Activated T-helper 1 cell treated with anti-CD3 and anti-CD28 coated beads, Interleukin-12 subunit alpha, Interleukin-12 subunit beta, Interleukin-2, Interleukin-4 antibody, amounts not matched to agents 30 ng/mL and 10 ng/mL and 1 ng/mL, durations not matched to agents 14 hours and 24 hours and 36 hours (primary cell): ENCODE measurements at places on chromosomes 5 and 9. TPM values are rescaled to one million over a fixed set of nuclear protein-coding genes. Genes with fewer than 3 reads are reported as not detected.

Gene RNF130
- total RNA-seq, result 7.6 and 7.7 TPM in 2 replicates

Gene FBLL1
- total RNA-seq, result 0.13 TPM in 1 of 2 replicates, not detected in the other

Gene PCDHGB4
- total RNA-seq, result 0.18 and 0.27 TPM in 2 replicates

Gene CER1
- total RNA-seq, result not detected in 2 replicates

Gene FCN1
- total RNA-seq, result not detected in 2 replicates

Gene ST8SIA4
- 63.1 and 65.2 TPM in 2 replicates for total RNA-seq

Gene GABRA6
- not detected in 2 replicates for total RNA-seq

Gene STPG3
- total RNA-seq, result 1.2 and 1.8 TPM in 2 replicates

Gene FREM1
- not detected in 2 replicates for total RNA-seq

Gene MCIDAS
- 0.10 TPM in 1 of 2 replicates, not detected in the other for total RNA-seq

Gene TLX3
- total RNA-seq, result not detected in 2 replicates

Gene INSL4
- 0.10 TPM in 1 of 2 replicates, not detected in the other for total RNA-seq

Gene LCN10
- total RNA-seq, result 0.39 and 0.59 TPM in 2 replicates

Gene NR2F1
- total RNA-seq, result not detected in 2 replicates

Gene PCDHGA7
- total RNA-seq, result 0.16 and 0.22 TPM in 2 replicates

DNA sequence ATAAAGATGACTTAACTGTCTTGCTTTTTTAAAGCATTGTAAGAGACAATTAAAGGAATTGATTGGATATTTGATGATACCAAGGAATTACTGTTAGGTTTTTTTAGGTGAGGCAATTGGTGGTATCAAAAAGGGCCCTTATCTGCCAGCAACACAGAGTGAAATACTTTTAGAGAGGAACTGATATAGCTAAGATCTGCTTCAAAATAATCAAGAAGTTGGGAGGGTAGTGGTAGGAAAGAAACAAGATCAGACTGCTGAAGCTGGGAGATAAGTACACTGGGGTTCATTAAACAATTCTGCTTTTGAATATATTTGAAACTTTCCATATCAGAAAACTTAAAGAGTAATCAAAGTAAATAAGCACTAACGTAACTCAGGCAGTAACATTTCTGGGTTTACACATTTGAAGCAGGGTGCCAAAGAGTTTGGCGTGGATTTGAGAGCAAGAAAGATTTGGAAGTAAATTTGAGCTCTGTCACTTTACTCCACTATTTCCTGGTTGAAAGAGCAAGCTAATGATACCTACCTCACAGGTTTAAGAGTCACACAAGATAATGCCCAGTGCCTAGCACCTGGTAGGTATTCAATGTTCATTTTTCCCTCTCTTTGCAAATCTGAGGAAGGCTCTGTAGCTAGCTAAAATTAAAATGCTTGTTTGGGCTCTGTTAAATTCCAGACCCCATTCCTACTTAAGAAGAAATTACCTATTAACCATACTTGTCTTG, 6.9 kb downstream of the ERMP1 start:
- no peaks in the 10 kb centered on the region for H3K27me3 ChIP-seq
- H3K4me1 ChIP-seq, result peaks cover 53% of the 10 kb centered on the region
- H3K27ac ChIP-seq, result no peak overlapping the region
- DNase-seq, result no peak
- H3K36me3 ChIP-seq, result peaks cover 44% of the 10 kb centered on the region

GRCh38 chr5:168656633-168657032, 77.5 kb upstream of the PANK3 start:
- no peaks in the 10 kb centered on the region for H3K36me3 ChIP-seq
- peaks cover 3% of the 10 kb centered on the region for H3K27me3 ChIP-seq
- DNase-seq, result no peak
- no peak overlapping the region for H3K4me3 ChIP-seq
- no peak overlapping the region for H3K27ac ChIP-seq

DNA sequence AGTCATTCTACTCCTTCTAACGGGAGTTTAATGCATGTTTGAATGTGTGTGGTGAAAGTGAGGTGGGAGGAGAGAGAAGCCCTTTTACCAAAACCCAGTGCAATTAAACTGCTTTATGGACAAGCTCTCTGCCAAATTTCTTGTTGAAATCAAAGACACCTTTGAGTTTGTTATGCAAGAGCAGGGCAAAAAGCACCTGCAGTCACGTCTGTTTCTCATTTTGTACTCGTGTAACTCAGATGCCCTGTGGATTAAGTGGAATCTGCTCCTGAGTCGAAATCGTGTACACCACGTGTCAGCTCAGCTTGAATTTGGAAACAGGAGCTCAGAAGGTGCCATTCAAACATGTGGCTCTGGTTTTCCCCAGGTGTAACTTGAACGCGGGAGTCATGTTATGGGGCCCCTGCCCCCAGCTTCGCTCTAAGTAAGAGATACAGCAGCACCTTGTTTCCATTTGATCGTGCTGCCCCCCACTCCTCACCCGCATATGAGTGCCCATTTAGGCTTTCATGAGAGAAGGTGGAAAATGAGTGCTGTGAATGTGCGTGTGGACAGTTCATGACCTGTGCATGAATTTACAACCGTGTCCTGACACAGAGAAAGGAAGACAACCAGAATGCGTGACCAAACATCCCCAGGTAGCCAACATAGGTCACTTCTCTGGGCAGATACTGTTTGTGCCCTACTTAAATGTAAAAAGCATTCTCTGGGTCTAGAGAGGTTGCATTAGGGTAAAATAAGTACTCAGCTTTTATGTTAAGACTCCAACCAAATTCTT, 347.0 kb upstream of the SLC30A5 start:
- no peaks in the 10 kb centered on the region for H3K36me3 ChIP-seq
- no peak overlapping the region for H3K4me3 ChIP-seq
- DNase-seq, result no peak
- H3K27me3 ChIP-seq, result no peaks in the 10 kb centered on the region
- H3K27ac ChIP-seq, result no peak overlapping the region
- H3K4me1 ChIP-seq, result no peaks in the 10 kb centered on the region

GRCh38 chr5:133455676-133456075, 156.7 kb downstream of the FSTL4 start:
- no peak overlapping the region for H3K27ac ChIP-seq
- no peak for DNase-seq
- H3K27me3 ChIP-seq, result peaks cover 22% of the 10 kb centered on the region

- no peak overlapping the region for H3K4me3 ChIP-seq
- H3K27me3 ChIP-seq, result no peaks in the 10 kb centered on the region
- no peak overlapping the region for H3K27ac ChIP-seq
- no peak for DNase-seq
Observed at GRCh38 chr5:3715062-3715461, 119.4 kb downstream of the IRX1 start.

- peaks cover 1% of the 10 kb centered on the region for H3K36me3 ChIP-seq
- no peak for DNase-seq
- H3K27ac ChIP-seq, result no peak overlapping the region
- peaks cover 23% of the 10 kb centered on the region for H3K4me1 ChIP-seq
- no peak overlapping the region for H3K4me3 ChIP-seq
Observed at GRCh38 chr9:135134268-135135022, 47.0 kb downstream of the OLFM1 start.

GRCh38 chr9:137373611-137373980, 49.4 kb downstream of the EXD3 start:
- no peak overlapping the region for H3K27ac ChIP-seq
- H3K4me1 ChIP-seq, result no peaks in the 10 kb centered on the region
- H3K4me3 ChIP-seq, result no peak overlapping the region
- H3K27me3 ChIP-seq, result no peaks in the 10 kb centered on the region

DNA sequence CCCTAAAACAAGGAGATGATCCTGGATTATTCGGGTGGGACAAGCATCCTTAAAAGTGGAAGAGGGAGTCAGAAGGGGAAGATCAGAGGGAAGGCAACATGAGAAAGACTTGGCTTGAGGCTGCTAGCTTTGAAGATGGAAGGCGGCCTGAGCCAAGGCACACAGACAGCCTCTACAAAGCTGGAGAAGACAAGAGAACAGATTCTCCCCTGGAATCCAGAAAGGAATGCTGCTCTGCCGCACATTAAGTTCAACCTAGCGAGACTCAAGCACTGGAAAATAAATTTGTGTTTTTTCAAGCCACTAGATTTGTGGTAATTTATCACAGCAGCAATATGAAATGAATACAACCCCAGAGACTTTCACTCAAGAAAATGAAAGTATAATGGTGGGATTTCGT, 17.9 kb downstream of the SLC36A3 start:
- H3K4me3 ChIP-seq, result no peak overlapping the region
- H3K36me3 ChIP-seq, result no peaks in the 10 kb centered on the region
- DNase-seq, result no peak
- peaks cover 2% of the 10 kb centered on the region for H3K27me3 ChIP-seq

GRCh38 chr5:146345578-146346366, 7.1 kb downstream of the POU4F3 start:
- DNase-seq, result no peak
- peaks cover 4% of the 10 kb centered on the region for H3K4me1 ChIP-seq
- no peak overlapping the region for H3K27ac ChIP-seq
- H3K4me3 ChIP-seq, result no peak overlapping the region
- peaks cover 60% of the 10 kb centered on the region for H3K27me3 ChIP-seq

GRCh38 chr9:21709464-21710058, 92.9 kb upstream of the MTAP start:
- peak; percentile 31 for DNase-seq
- peaks cover 5% of the 10 kb centered on the region for H3K4me1 ChIP-seq
- H3K27ac ChIP-seq, result no peak overlapping the region
- H3K4me3 ChIP-seq, result no peak overlapping the region
- H3K36me3 ChIP-seq, result no peaks in the 10 kb centered on the region

GRCh38 chr5:8060953-8061429, 192.0 kb downstream of the MTRR start:
- no peaks in the 10 kb centered on the region for H3K36me3 ChIP-seq
- H3K4me1 ChIP-seq, result no peaks in the 10 kb centered on the region
- no peak for DNase-seq
- no peak overlapping the region for H3K27ac ChIP-seq

GRCh38 chr9:129495620-129496472, 125.1 kb downstream of the C9orf50 start:
- peaks cover 31% of the 10 kb centered on the region for H3K4me1 ChIP-seq
- H3K4me3 ChIP-seq, result peak overlapping the region; percentile 81
- H3K36me3 ChIP-seq, result peaks cover 34% of the 10 kb centered on the region
- peak; percentile 82 for DNase-seq

DNA sequence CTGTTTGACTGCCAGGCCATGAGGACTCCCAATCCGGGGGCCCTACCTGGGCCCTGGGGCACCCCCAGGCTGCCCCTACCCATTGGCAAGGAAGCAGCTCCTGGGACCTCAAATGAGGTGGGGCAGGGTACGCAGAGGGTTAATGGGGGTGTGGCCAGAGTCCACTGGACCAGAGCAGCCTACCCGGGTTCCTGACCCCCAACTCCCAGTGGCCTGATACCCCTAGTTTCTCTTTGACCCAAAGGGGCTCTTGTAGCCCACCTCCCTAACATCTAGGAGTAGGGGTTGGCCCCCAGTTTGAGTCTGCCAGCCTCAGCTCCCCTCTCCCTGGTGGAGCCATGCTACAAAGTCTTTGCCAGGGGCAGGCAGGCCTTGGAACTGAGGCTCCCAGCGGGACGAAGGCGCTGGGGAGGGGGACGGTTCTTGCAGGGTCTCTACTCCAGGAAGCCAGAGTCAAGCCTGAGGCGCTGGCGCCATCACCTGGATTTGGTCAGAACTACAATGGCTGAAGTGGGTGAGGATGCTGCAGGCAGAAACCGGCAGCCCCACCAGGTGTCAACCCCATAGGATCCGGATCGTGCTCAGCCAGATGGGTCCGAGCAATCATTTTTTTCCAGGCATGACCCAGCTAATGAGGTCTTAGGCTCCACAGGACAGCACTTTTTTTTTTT, 8.4 kb upstream of the CERCAM start:
- peaks cover 44% of the 10 kb centered on the region for H3K27me3 ChIP-seq
- H3K36me3 ChIP-seq, result no peaks in the 10 kb centered on the region
- no peak overlapping the region for H3K27ac ChIP-seq
- peak; percentile 22 for DNase-seq

GRCh38 chr9:105633411-105633810, 28.8 kb upstream of the TAL2 start:
- H3K4me3 ChIP-seq, result no peak overlapping the region
- H3K36me3 ChIP-seq, result peaks cover 9% of the 10 kb centered on the region
- no peaks in the 10 kb centered on the region for H3K27me3 ChIP-seq
- DNase-seq, result no peak
- H3K27ac ChIP-seq, result no peak overlapping the region
- H3K4me1 ChIP-seq, result no peaks in the 10 kb centered on the region

- H3K27me3 ChIP-seq, result no peaks in the 10 kb centered on the region
- no peak overlapping the region for H3K4me3 ChIP-seq
- peaks cover 8% of the 10 kb centered on the region for H3K36me3 ChIP-seq
Observed at GRCh38 chr5:157115502-157115901, 6.7 kb upstream of the HAVCR2 start.

DNA sequence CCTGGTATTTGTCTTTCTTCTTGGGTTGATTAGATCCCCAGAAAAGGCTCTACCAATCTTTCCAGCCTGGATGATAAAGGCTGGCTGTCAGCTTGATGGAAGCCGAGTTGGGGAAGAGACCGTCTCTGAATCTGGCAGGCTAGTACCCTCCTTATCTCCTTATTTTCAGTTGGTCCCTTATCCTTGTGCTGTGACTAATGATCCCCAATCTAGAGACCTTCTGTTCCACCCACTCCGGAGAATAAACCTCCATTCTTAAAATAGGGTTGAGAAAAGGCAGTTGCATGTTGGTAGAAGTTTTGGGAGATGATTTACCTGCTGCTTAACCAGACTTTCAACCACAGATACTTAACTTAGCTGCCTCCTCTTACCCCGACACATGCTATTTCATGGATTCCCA, 52.3 kb downstream of the PRKACG start:
- H3K4me1 ChIP-seq, result peaks cover 12% of the 10 kb centered on the region
- H3K4me3 ChIP-seq, result no peak overlapping the region
- DNase-seq, result no peak

- H3K4me1 ChIP-seq, result no peaks in the 10 kb centered on the region
- H3K4me3 ChIP-seq, result no peak overlapping the region
- DNase-seq, result no peak
- H3K36me3 ChIP-seq, result no peaks in the 10 kb centered on the region
Observed at GRCh38 chr5:173689171-173689736, 72.8 kb upstream of the BOD1 start.

GRCh38 chr9:94639999-94640376, 670 bp upstream of the FBP1 start:
- H3K27ac ChIP-seq, result no peak overlapping the region
- DNase-seq, result no peak
- H3K36me3 ChIP-seq, result no peaks in the 10 kb centered on the region
- peak overlapping the region; percentile 85 for H3K4me3 ChIP-seq
- peaks cover 35% of the 10 kb centered on the region for H3K27me3 ChIP-seq
- H3K4me1 ChIP-seq, result peaks cover 16% of the 10 kb centered on the region

DNA sequence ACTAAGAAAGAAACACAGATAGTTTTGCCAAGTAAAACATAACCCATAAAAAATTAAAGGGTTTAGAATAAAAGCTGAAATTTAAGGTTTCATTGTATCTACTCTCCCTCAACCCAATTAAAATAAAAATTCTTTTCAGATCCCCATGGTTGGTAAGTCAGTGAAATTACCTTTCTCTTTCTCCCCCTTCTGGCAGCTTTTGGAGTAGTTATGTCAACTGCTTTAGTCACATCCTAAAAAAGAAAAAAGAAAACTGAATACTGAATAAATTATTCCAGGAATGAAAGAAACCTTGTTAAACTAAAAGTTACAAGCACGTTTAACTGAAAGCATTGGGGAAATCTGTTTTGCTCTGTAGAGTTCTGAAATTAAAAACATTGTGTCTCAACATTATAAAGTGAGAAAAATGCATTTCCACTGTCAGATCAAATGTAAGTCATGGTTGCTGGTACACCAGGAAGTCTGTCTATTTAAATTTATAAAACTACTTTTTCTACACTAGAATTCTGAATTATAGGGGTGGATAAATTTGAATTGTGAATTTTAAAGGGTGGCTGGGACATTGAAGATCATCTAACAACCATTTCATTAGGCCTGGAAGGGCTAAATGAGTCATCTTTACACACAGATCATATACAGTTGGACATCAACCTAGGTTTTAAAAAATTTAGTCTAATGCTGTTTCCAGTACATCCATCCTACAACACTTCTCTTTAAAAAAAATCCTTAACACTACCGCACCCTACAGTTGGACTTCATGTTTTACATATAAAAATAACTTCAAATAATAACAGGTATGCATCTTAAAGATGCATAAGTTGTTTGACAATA, 24.7 kb downstream of the PSIP1 start:
- peak overlapping the region; percentile 22 for H3K27ac ChIP-seq
- no peak for DNase-seq
- H3K4me1 ChIP-seq, result peaks cover 27% of the 10 kb centered on the region
- H3K36me3 ChIP-seq, result peaks cover 32% of the 10 kb centered on the region
